H1 (cell line): ENCODE measurements at places on chromosomes 12 and 14.

DNA sequence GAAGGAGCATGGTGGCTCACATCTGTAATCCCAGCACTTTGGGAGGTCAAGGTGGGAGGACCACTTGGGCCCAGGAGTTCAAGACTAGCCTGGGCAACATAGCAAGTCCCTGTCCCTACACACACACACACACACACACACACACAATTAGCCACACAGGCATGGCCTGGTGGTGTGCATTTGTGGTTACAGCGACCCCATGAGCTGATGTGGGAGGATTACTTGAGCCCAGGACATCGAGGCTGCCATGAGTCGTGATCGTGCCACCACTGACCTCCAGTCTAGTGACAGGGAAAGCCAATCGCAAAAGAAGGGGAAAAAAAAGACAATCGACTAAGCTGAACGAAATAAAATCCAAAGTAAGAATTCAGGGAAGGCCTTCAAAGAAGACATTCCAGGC, 67.9 kb downstream of the TBX3 start:
- no peak for DNase-seq

DNA sequence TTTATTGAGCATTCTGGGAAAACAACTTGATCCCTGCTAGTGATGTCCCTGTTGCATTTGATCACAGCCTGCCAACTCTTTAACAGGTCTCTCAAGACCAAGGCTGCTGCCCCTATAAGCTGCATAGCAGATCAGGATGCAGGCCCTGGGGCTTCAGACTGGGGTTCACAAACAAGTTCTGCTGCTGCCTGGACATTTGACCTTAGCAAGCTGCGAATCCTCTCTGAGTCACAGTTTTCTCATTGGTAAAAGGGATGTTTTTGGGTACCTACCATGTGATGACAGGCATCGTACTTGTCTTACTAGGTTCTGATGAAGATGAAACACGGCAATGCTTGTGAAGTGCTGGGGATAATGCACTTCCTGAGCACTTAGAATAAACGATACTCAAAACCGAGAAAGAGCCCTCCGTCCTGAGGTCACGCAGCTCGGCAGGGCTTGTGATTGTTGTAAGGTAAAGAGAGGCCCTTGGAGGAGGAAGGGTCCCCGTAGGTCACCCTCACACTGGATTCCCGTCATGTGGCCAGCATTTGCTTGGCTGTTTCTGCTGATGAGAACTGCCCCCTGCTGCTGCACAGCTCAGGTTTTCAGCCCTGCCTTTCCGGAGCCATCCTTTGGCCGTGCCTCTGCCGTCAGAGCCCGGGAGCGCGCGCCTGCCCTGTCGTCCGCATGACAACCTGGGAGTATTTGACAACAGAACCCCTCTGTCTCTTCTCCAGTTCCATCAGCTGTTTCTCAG, 39.1 kb downstream of the TSPAN9 start:
- no peak for DNase-seq

- DNase-seq: peak; percentile 87
These were observed 72.4 kb upstream of the USP44 start for GRCh38 chr12:95623554-95624170.

GRCh38 chr12:119685375-119685774, 17.4 kb downstream of the PRKAB1 start:
- DNase-seq: no peak

DNA sequence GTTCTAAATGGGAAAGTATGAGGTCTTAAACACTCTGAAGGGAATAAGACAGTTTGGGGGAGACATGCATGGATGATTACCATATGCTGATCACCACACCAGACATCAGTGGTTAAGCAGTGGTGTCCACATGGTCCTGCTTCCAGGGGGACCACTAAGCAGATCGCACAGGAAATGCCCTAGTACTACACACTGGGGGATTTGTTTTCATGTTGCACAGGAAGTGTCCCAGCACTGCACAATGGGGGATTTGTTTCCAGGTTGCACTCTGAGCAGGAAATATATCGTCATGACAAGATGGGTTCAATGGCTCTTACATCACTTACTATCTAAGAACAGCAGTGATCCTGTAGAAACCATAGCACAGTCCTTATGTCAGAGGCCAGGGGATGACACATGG, 245.5 kb downstream of the BCL11B start:
- DNase-seq: no peak

DNA sequence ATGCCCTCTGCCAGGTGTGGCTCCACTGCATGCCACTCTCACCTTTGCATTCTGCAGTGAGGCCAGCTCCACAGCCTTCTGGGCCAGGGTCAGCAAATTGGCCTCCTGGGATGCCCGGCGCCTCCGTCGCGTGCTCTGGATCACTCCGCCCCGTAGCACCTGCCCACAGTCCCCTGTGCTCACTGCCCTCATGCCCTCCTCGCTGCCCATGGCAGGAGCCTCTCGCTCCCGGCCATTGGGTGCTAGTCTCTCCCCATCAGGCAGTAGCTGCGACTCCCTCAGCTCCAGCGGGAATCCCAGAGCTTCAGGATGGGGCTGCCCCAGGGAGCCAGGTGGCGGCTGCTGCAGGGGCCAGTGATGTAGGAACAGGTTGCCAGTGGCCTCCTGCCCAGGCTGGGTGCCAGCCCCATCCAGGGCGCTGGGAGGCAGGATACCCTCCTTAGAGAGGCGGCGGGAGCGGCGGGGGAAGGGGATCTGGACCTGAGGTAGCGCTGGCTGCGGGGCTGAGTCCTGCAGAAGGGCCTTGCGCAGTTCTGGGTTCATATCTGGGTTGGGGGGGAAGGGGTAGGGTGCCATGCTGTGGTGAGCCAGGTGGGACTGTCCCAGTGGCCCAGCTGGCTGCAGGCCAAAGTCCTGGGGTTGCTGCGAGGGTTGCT, 24.5 kb upstream of the PNMA1 start:
- DNase-seq: no peak

- no peak for DNase-seq
These were observed 60.3 kb downstream of the RIN3 start for GRCh38 chr14:92573761-92574498.

GRCh38 chr12:124609041-124609989, 41.9 kb upstream of the NCOR2 start:
- no peak for DNase-seq

DNA sequence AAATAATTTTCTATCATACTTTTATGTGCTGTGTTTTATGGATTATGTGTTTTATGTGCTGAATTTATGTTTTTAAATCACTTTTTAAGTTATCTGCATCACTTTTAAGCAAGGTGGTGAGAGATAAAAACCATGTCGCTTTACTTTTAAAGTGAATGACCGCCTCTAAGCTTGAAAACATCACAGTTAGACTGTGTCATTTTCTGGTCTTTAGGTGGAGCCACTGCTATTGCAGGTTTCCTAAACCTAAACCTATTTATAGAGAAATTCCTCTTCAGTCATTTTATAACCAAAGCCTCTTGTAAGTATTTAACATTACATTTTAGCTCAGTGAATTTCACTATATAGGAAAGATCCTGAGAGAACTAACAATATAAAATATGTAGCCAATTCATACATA, 21.0 kb upstream of the MDM2 start:
- DNase-seq: no peak

DNA sequence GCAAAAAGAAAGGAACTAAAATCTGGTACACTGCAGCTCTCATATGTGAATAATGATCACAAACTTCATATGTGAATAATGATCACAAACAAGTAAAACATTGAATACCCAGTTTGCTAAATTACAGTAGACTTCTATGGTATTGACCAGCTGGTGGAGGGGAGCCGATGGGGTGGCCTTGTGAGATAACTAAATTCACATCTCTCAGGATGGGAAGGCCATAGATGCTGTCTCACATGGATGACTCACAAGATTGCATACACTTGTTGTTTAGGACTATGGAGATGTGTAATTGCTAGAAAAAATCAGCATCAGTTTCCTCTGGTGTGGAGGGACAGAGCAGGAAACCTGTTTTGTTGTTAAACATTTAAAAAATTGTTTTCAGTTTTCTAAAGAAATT, 49.2 kb downstream of the ACACB start:
- no peak for DNase-seq

DNA sequence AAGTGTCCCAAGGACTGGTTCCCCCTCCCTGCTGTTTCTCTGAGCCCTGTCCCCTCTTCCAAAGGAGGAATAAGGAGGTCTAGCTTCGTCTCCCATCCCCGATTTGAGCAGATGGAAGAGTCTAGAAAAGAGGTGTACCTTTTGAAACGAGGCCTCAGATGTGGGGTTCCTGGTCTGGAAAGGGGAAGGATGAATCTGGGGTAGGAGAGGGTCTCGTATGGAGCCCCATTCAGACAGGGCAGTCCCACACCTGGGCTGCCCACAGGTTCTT, 13.3 kb downstream of the MEG3 start:
- no peak for DNase-seq

GRCh38 chr14:105617201-105617777, 90.9 kb downstream of the TMEM121 start:
- no peak for DNase-seq

GRCh38 chr12:124044809-124045321, 71.8 kb downstream of the ZNF664 start:
- DNase-seq: no peak

GRCh38 chr12:107807471-107808150, 33.1 kb downstream of the ASCL4 start:
- DNase-seq: no peak

GRCh38 chr12:30308010-30308717, 387.5 kb downstream of the IPO8 start:
- DNase-seq: no peak

GRCh38 chr14:26766726-26767125, 168.9 kb upstream of the NOVA1 start:
- DNase-seq: no peak

DNA sequence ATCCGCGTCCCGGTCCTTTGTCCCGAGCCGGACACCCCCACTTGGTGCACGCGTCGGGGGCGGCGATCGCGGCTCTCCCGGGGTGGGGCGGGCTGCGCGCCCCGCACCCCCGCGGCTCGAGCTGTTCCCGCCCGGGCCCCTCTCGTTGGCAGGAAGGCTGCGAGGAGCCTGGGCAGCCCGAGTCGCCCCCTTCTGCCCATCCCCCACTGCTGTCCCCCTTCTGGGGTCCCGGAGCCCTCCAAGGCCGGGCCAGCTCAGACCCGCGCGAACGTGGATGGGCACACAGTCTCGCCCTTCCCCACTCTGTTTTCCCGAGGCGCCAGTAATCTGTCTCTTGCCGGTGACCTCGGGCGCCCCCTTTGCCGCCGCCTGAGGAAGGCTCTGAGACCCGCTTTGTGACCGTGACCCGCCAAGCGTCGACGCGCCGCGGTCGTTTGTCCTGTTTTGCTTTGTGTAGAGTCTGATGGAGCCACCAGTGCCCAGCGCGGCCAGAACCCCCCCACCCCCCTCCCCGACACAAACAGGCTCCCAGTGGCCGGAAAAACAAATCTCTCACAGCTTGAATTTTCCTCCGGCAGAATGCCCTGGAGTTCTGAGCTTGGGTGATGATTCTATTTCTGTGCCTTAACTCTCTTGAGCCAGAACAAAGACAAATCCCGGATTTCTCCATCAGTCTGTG, 610 bp downstream of the C14orf132 start:
- no peak for DNase-seq

DNA sequence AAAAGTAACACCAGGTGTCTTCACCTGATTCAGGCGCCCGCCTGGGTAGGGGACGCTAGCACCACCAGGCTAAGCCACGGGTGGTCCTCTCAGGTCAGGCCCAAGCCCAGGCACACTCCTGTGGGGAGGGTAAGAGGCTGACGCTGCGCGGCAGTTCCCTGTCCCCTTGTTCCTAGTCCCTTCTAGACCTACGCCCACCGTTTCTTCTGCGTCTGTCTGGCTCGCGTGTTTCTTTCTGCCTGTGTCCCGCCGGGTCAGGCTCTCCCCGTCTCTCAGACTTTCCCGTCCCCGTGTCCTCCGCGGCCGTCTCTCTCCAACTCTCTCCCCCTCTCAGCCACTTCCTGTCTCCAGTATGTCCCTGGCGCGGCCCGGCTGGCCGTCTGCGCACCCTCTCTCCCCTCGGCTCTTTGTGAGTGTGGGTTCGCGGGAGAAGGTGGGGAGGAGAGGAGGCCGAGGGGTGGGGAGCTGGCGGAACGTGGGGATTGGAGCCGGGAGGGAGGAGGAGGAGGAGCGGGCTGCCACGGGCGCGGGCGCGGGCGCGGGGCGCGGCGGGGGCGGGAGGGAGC, 3.1 kb upstream of the TNS2 start:
- no peak for DNase-seq

DNA sequence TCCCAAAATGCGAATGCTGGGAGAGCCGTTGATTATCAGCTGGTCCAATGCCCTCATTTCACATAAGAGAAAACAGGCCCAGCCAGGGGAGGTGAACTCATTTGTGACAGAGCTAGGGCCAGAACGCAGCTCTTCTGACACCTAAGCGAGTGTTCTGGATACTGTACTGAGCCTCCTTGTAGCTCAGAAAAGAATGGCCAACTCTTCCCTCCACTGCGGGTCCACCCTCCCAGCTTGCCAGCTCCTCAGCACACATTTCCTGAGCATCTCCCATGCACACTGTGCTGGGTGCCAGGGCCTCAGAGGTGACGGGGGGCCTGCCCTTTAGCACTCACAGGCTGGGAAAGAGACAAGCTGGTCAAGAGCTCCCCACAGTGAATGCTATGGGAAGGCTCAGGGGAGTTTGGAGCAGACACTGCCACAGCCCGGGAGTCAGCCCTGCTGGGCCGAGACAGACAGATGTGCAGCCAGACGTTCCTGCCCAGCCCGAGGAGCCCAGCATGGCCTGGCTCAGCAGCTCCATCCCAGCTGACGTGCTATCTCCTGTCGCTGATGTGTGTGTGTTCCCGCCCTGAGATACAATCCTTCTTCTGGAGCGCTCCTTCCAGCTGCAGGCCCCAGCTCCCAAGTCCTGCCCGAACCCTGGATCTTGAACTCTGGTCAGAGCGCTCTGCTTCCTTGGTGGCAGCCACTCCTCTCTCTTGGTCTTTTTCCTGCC, 3.5 kb downstream of the CMTM5 start:
- DNase-seq: no peak

GRCh38 chr12:49188201-49188915, 522 bp downstream of the TUBA1A start:
- DNase-seq: no peak

- DNase-seq: no peak
These were observed 2.0 kb downstream of the PTPN11 start for GRCh38 chr12:112420740-112421139.

DNA sequence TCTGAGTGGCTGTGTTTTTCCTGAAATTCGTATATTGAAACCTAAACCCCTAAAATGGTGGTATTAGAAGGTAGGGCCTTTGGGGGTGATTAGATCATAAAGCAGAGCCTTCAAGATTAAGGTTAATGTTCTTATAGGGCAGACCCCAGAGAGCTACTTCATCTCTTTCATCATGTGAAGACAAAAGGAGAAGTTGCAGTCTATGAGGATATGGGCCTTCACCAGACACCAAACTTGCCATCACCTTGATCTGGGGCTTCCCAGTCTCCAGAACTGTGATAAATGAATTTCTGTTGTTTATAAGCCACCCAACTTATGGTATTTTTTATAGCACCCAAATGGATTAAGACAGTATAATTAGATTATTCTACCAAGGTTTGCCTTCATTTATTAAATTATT, 275.0 kb upstream of the ATP2B1 start:
- DNase-seq: no peak
